ENCODE measurements at places on chromosomes 7 and 10. TPM values are rescaled to one million over a fixed set of nuclear protein-coding genes. Genes with fewer than 3 reads are reported as not detected.

Gene ALOX5
- total RNA-seq = 13.6 TPM

Gene CALCR
- total RNA-seq = not detected

DNA sequence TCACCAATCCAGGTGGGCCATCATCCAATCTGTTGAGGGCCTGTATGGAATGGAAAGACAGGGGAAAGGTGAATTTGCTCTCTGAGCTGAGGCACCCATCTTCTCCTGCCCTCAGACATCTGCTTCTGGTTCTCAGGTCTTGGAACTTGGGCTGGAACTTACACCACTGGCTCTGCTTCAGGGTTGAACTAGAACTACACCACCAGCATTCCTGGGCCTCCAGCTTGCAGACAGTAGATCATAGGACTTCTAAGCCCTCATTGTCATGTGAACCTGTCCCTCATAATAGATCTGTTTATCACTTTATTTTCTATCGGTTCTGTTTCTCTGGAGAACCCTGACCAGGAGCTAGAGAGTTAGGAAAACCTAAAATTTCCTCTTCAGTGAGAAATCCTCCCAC is 233.5 kb downstream of the CREB5 start:
- peaks cover 7% of the 10 kb centered on the region for H3K27me3 ChIP-seq
- no peak overlapping the region for H3K27ac ChIP-seq
- H3K4me3 ChIP-seq = no peak overlapping the region
- no peaks in the 10 kb centered on the region for H3K4me1 ChIP-seq

Gene SLC39A12
- total RNA-seq = not detected

DNA sequence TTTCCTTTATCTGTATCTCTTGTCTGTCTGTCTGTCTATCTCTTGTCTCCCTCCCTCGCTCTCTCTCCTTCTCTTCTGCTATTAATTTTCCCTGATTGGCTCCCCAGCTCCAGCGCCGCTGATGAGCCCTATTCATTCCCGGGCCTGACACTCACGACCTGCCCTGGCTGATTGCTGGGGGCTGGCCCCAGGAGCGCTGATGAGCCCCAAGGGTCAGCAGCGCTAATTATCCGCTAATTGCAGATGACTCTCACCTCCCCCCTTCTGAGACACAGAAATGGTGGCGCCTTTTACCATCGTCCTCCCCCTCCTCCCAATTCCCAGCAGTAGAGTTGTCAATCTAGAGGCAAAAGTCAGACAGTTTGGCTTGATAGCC is 1.3 kb upstream of the GBX1 start:
- peaks cover 10% of the 10 kb centered on the region for H3K4me1 ChIP-seq
- peaks cover 51% of the 10 kb centered on the region for H3K27me3 ChIP-seq
- H3K27ac ChIP-seq = no peak overlapping the region

Measured in activated naive CD8-positive, alpha-beta T cell treated with anti-CD3 and anti-CD28 coated beads, Interleukin-2, amount 10 ng/mL, durations not matched to agents 7 days and 5 days (primary cell).